ENCODE measurements at places on chromosomes 2 and 18. TPM values are rescaled to one million over a fixed set of nuclear protein-coding genes. Genes with fewer than 3 reads are reported as not detected.

LYPD6B gene
- polyA plus RNA-seq, result 19.1 TPM

DNA sequence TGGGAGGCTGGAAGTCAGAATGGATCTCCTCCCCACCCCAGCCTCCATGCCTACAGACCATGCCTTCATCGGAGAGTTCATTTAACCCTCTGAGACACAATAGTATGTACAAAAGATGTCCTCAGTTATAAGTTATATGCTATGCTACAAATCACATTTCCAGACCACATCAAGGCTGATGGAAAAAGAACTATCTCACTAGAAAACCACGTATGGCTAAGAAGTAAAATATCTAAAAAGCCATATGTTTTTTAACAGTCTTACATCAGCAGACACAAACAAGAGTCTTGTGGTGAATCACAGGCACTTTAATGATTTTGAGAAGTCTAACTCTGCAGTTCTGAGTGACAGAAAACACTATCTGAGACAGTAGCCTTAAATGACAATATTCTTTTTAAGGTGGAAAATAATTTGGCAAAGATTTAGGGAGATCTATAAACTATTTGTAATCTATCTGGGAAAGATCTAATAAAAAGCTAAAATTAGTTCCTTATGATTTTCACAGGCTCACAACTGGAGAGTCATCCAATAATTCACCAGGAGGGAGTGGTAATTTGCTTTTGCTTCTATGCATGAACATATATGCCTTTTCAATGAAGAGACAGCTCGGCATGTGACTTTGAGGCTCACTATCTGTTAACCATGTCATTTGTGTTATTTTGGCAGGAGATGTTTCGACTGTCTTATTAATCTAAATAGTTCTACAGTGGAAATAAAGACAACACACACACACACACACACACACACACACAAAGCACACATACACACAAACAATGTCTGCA lies 197.5 kb downstream of the IRS1 start:
- peak; percentile 41 for DNase-seq

DNA sequence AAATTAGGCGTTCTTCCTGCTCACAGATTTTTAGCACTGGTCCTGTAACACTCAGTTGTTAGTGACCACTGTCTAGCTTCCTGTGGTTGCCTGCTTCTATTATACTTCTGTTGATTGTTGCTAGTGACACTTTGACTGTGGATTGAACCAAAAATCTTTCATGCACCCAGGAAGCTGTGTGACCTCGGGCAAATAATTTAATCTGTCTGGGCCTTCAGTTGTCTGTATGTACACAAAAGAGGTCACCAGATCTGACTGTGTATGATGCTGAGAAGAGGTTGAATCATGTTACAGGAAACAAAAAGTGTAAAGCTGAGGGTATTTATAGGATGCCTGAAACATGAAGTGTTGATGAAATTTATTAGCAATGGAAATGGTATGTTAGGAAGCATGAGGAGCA lies 12.7 kb downstream of the ICOS start:
- DNase-seq, result no peak

HOXD13 gene
- polyA plus RNA-seq, result 0.43 TPM

Measured in BJ (cell line).